ENCODE measurements at places on chromosomes 7 and 10. TPM values are rescaled to one million over a fixed set of nuclear protein-coding genes. Genes with fewer than 3 reads are reported as not detected.
A peak's percentile ranks its signal among the peaks of the same experiment; 100 is the strongest.

TCERG1L gene
- total RNA-seq, result not detected

SLC26A5 gene
- not detected for total RNA-seq

CASTOR2 gene
- total RNA-seq, result 26.6 TPM

GARIN1A gene
- 0.94 TPM for total RNA-seq

NPC1L1 gene
- total RNA-seq, result not detected

- H3K27ac ChIP-seq, result no peak overlapping the region
- H3K4me3 ChIP-seq, result no peak overlapping the region
- H3K36me3 ChIP-seq, result no peaks in the 10 kb centered on the region
These were observed 8.3 kb upstream of the GNAT3 start for GRCh38 chr7:80520199-80520598.

DNA sequence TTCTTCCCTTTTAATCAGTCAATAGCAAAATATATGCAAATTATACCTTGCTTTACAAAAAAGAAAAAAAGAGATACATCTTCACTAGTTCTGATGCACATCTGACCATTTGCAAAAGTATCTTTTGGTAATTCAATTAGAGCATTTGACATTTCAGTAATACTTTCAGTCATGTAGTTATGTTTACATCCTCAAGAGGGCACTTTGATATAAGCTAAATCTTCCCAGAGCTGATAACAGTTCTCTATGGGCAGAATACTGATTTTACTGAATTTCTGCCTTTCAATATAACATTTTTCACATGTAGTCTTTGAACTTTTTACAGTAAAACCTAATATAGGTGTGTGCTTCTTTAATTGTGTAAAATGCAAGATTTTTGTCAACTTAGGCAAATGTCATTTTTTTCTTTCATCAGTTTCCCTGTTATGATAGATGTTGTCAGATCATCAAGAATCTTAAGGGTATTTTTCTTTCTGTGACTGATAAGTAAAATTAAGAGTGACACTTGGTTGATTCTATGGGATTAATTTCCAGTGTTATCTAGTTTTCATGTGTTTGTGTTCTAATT, 703.5 kb upstream of the SEMA3D start:
- H3K27ac ChIP-seq, result no peak overlapping the region
- H3K36me3 ChIP-seq, result no peaks in the 10 kb centered on the region
- no peaks in the 10 kb centered on the region for H3K4me1 ChIP-seq
- peak; percentile 46 for DNase-seq

DNA sequence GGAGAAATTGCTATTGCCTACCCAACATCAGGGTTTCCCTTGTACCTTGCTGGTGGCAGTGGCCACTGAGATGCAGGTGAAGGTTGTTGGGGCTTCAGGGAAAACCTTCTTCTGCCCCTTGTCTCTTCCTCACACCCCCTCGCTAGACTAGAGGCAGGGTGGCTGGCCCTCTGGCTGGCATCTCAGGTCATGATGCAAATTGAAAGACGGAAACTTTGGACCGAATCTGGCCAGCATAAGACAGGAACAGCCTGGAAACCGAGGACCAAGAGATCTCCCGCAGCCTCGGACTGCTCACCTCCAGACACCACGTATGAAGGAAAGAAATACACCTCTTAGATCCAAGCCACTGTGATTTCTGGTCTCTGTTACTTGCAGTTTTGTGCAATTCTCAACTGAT, 2.9 kb downstream of the SVOPL start:
- H3K36me3 ChIP-seq, result no peaks in the 10 kb centered on the region
- H3K4me1 ChIP-seq, result no peaks in the 10 kb centered on the region
- no peak overlapping the region for H3K27ac ChIP-seq

GRCh38 chr7:77309714-77310220, 106.4 kb downstream of the GSAP start:
- H3K36me3 ChIP-seq, result no peaks in the 10 kb centered on the region
- no peak for DNase-seq
- no peaks in the 10 kb centered on the region for H3K27me3 ChIP-seq
- H3K27ac ChIP-seq, result no peak overlapping the region
- peaks cover 1% of the 10 kb centered on the region for H3K4me1 ChIP-seq
- H3K4me3 ChIP-seq, result no peak overlapping the region

DNA sequence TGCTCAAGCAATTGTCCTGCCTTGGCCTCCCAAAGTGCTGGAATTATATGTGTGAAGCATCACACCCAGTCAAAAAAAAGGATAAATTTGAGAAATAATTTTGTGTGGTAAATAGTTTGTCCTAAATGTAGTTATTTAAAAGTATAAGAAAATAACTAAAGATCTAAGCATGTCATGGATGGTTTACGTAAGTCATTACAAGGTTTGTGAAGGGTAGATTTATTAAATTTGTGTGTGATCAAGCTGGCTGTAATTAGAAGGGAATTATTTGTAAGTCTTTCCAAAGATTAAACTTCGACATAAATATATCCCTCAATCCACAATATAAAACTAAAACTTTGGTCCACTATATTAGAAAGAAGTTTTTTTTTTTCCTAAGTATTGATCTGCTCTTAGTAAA, 28.6 kb downstream of the ORC5 start:
- peaks cover 61% of the 10 kb centered on the region for H3K36me3 ChIP-seq
- no peak for DNase-seq
- H3K27me3 ChIP-seq, result peaks cover 2% of the 10 kb centered on the region
- H3K27ac ChIP-seq, result no peak overlapping the region
- H3K4me3 ChIP-seq, result no peak overlapping the region
- no peaks in the 10 kb centered on the region for H3K4me1 ChIP-seq
